ENCODE measurements at places on chromosomes 7 and 10.

DNA sequence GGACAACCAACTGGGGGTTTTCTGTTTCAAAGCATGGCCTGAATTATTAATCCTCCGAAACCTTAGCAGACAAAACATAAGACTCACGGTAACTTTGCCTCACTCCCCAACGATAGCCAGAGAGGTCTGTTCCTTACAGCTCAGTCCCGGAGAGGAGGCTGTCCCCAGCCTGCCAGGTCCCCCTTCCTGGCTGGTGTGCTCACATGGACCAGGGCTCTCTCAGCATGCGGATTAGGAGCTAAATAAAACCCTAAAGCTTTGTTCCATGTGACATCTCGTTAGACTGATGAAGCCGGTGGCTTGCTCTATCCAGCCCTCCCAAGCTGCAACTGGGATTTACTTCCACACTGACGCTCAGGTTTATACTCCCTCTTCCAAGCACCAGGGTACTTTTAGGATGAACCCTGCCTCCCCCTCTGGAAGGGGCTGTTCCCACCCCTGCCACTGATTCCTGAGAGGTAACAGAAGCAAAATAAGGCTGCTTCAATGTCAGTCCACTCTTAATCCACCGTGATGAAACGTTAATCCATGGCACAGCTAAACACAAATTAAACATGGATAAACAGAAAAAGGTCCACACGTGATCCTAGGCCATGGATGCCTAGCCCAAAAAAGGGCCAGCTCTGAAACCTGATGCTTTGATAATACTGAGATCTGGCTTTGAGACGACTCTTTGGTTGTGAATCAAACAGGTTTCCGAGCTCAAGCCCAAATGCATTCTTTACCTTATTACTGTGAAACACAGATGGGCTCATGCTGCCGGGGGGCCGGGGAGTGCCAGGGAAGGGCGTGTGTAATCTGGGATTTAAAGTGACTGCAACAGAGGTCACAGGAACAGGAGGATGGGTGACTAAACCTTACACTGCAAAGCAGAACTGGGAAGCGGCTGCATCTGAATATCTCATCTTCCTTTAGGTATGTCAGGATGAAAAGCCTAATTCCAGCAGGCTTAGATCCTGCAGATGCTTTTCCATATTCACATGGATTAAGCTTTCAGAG is 86.2 kb downstream of the ZRANB1 start:
- peak; percentile 48 for DNase-seq

DNA sequence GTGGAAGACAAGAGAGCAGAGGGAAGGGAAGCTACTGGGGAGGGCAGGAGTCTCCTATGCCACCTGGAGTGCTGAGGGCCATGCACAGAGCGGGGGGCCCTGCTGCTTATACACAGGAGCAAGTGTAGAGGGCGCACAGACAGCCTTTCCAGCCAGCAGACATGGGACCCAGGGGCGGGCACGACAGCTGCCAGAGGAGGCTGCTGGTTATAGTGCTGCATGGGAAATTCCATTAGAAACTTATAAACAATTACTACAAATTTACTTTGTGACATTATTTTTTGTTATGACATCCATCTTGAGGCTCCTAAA is 90.5 kb downstream of the WDFY4 start:
- no peak for DNase-seq

- no peak for DNase-seq
Measured at GRCh38 chr10:60456053-60456452, 66.4 kb upstream of the ANK3 start.

DNA sequence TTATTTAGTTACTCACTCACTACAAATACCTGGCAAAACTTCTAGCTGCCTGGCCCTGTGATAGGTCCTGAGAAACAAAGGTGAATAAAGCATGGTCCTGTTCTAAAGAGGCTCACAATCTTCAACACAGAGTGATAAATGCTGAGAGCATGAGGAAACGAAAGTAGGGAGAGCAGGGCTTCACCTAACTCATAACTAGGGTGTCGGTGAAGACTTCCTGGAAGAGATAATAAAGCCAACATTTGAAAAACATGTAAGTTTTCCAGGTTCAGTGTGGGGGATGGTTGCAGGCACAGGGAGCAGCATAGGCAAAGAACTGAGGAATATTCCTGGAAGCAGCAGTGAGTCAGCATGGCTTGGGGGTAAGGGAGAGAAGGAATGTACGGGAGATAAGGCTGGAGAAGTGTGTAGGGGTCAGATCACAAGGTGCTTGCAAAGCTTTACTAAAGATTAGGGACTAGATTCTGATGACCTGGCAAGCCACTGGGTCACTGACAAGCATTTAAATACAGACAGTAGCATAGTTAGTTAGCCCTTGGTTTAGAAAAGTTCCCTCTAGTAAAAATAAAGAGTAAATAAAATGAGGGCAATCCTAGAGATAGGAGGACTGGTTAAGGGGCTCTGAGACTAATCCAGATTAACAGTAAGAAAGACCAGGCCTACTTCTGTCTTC is 5.1 kb downstream of the KEL start:
- peak; percentile 49 for DNase-seq

DNA sequence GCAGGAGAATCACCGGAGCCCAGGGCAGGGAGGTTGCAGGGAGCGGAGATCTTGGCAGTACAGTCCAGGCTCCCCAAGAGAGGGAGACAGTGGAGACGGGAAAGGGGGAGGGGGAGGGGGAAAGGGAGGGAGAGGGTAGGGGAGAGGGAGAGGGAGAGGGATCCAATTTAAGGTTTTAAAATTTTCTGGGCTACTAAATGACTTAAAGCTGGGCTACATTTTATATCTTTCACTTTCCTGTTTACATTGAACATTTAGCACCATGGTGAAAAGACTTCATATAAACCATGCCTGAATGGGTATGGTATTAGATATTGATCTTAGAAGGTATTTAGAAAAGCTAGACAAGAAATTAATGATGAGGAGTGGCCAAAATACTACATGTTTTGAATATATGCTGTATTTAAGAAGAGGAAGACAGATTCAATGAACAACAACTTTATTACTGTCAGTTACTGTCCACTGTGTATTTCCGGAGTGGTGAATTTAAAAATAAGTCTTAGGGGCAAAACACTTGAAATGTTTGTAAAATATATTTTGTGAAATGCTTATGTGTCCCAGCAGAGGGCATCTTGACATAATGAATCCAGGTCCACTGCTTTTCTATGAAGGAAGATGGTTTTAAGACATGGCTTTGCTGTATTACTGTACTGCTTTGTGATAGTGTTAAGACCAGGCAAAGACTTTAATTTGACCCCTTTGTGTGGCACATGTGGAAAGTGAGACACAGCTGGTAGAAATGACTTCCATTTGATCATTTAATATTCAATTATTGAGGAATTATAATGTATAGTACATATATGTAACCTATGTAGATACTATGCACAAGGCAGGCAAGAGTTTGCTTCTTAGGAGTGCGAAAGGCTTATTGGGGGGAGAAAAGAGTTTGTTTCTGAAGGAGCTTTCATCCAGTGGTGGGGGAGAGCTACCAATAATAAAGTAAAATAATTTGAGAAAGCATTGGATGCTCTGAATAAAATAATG is 52.8 kb downstream of the NRF1 start:
- DNase-seq: peak; percentile 82

- peak; percentile 66 for DNase-seq
Measured at GRCh38 chr7:134865001-134865845, 85.8 kb downstream of the CALD1 start.

DNA sequence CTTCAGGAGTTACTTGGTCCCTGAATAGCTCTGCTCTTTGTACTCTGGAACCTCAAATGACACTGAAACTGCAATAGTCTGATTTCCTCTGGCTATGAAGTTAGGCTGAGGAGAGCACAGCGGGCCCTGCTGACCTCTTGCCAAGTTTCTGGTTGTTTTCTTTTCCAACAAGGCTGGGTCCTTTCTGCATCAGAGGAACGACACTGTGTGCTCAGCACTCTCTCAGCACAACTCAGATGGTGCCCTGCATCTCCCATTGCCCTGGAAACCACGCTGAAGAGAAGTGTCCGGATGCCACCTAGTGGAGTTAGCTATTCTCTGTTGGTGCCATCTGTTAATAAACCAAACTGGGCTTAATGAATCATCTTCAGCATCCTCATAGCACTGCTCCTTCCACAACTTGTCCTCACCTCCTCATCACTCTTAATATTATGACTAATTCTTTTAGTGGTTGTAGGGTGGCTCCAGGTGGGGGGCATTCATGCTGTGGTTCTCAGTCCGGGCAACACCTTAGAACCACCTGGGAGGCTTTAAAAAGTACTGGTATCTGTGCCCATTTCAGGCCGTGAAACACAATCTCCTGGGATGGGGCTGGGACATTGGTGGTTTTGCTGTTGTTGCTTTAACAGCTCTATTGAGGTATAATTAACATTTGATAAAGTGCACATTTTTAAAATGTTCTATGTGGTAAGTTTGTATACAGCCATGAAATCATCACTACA is 8.2 kb upstream of the EFCAB10 start:
- DNase-seq: peak; percentile 81

- DNase-seq: no peak
Measured at GRCh38 chr10:108323274-108323798, 1158.8 kb upstream of the SORCS1 start.

GRCh38 chr7:8260871-8261694 is 884 bp downstream of the ICA1 start:
- DNase-seq: no peak

DNA sequence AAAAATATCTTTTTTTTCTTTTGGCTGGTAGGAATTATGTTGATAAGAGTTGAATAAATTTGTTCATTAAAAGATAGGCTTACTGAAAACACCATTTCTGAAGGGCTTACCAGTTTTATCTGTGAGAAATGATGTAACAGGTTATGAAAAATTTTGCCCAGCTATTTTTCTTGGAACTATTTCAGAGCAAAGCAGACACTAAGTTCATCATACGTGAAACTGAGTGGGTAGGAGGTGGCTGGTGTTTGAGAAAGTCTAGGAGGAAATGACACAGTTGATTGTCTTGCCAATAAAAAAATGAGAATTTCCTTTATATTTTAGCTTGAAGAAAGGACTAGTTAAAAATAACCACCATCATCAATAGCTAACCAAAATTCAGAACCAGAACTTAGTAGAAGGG is 6.2 kb upstream of the MRC1 start:
- peak; percentile 61 for DNase-seq

DNA sequence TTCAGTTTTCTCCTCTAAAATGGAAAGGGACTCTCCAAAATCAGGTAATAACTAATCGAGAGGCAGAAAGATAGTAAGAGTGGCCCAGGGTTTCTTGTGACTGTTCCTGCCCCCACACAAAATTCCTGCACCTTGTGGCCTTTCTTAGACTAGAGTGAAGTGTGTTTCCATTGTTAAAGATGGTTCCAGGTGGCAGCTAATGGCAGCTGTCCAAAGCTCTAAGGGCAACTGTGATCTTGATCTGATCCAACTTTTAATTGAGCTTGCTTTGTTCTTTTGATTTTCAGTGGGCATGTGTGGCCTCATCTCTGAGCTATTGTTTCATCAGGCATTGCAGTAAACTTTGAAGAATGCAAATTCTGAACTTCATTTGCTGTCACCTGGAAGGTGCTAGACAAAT is 19.4 kb downstream of the ACSL5 start:
- DNase-seq: no peak

DNA sequence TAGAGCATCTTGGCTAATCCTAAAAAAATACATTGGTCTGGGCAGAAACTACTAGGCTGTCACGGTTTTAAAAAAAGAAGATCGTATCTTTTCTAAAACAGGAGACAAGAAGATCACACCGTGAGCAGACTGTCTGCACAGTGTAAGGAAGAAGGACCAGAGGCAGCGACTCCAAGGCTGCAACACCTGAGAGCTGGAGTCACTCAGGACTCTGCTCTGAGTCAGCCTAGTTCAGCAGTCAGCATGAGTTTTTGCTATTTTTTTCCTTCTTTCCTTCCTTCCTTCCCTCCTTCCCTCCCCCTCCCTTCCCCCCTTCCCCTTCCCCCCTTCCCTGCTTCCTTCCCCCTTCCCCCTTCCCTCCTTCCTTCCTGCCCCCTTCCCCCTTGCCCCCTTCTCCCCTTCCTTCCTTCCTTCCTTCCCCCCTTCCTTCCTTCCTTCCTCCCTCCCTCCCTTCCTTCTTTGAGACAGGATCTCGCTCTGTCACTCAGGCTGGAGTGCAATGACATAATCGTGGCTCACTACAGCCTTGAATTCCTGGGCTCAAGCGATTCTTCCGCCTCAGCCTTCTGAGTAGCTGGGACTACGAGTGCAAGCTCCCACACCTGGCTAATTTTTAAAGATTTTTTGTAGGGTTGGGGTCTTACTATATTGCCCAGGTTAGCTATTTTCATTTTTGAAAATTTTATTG is 24.4 kb downstream of the BAG3 start:
- DNase-seq: no peak

DNA sequence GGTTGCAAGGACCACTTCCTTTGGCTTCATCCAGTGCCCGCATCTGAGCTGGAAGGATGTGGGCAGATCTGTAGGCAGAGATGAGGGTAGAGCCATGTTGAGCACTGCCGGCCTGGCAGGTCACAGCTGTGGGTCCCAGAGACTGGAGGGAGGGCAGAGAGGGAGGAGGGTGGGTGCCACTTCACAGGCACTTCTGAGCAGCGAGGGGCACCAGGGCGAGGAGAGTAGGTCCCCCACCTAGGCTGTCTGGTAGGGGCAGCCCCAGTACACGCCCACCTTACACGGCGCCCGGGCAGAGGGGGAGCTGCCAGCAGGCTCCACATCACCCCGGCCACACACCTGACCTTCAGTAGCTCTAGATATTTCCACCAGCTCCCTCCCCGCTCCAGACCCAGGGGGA is 473.0 kb upstream of the FOXK1 start:
- DNase-seq: no peak

DNA sequence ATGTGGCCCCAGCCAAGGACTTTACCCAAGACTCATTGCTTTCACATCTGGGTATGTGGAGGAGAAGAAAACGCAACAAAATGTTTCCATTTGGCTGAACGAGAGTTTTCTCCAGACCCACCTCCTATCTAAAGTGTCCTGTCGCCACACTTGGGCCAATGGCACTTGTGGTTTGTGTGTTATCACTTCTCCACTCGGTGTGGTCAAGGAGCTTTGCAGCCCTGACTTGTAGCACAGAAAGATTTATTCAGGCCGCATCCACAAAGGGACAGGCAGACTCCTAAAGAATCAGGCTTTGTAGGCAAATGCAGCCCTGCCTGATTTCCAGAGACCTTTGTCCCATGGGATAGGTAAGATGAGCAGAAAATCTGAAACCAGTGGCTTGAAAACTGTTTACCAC is 12.8 kb upstream of the LRRC4 start:
- no peak for DNase-seq

DNA sequence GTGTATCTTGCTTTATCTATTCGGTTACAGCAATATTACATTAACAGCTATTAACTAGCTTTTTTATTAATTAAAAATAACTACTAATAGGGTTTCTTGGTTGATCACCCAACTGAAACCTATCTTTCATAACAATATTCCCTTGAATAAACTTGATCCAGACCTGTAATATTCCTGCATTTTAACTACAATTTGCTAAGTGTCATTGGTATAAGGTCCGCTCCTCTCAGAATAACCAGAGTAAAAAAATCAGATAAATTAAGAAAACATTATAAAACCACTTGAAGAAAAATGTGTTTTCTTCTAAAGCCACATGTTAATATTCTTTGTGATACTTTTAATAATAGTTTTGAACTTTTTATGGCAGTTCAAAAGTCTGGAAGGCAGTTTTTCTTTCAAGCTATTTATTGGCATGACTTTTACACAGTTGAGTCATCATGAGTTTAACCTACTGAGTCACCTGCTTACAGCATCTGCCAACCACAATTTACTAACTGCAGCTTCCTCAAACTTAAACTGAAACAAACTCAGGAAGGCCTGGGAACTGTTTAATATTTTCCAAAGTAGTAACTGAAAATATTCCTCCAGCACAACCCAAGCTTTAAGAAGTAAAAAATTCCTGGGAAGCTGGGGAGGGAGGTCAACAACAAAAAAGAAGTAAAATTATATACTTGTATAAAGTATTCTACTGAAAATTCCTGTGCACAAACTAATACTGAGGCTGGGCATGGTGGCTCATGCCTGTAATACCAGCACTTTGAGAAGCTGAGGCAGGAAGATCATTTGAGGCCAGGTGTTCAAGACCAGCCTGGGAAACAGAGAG is 103.2 kb downstream of the NRBF2 start:
- peak; percentile 89 for DNase-seq

All from fibroblast of the aortic adventitia (primary cell).